IPS DF 6.9 (cell line): ENCODE measurements at places on chromosomes 12 and 14.

GRCh38 chr14:77051116-77051515, 22.6 kb upstream of the IRF2BPL start:
- no peak for DNase-seq

- no peak for DNase-seq
Measured at GRCh38 chr12:50419112-50419909, 18.6 kb downstream of the LARP4 start.

DNA sequence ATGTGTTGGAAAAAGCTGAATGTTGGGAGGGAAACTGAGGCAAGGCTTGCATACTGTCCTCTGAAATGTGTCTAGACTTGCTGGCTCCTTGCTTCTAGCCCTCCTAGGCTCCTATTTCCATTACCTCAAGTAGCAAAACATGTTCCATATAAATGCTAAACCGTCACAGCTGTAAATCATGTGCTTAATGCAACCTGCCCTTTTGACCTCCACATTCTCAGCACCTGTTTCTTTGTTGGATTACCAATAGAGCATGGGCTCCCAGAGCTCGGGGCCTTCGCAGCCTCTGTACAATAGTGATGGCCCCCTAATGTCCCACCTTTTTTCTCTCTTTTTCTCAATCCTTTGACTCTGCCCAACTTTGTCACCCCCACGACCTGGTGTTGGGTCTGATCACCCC, 23.3 kb downstream of the RERGL start:
- DNase-seq = no peak

GRCh38 chr14:76282581-76282980, 93.4 kb upstream of the ESRRB start:
- no peak for DNase-seq

DNA sequence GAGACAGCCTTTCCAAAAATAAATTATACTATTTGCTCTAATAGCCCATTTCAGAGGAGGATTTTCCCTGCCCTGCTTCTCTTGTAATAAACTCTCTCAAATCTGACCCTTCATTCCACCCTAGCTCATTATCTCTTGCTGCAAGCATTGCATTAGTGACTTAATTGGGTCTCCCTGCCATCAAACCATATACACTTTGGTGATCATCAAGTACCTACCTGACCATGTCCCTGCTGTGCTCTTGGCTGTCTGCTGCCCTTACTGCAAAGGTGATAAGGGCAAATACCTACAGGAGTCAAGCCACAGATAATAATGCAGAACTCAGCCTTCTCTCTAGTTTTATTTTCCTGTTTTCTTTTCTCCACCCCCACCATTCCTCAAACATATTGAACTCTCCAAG, 88.4 kb downstream of the LIN7A start:
- DNase-seq = no peak

DNA sequence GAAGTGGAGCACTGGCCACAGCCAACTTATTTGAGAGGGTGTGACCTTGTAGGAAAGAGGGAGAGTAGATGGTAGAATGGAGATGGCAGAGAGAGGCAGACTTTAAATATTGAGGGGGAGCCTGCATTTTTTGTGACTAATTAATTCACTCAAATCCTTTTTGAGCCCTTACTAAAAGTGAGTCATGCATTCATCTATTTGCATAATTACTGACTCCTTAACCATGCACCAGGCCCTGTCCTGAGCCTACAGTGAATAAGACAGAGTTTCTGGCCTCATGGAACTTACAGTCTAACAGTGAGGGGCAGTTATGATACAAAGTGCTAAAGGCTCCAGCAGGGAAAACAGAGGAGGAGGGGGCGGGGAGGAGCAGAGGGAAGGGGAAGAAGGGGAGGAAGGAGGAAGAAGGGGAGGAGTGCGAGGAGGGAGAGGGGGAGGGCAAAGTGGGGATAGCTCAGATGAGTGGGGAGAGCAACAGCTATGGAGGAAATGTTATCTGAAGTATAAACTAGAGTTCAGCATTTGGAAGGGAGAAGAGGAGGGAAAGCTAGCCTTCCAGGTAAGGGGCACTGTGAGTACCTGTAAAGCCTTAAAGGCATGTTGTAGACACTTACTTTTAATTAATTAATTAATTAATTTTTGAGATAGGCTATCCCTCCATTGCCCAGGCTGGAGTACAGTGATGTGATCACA, 7.5 kb upstream of the CTDSP2 start:
- no peak for DNase-seq

DNA sequence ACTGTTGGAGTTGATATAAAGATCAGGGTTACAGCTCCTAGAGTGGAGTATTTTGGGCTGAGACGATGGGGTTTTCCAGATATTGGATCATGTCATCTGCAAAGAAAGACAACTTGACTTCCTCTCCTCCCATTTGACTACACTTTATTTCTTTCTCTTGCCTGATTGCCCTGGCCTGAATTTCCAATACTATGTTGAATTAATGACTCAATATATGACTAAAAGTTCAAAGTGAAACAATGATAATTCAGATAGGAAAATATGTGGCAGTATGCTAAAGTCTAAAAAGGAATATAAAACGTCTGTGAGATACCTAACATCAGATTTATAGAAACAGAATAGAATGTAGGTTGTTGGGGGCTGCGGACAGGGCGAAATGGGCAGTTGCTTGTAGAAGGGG, 72.2 kb downstream of the BHLHE41 start:
- no peak for DNase-seq

DNA sequence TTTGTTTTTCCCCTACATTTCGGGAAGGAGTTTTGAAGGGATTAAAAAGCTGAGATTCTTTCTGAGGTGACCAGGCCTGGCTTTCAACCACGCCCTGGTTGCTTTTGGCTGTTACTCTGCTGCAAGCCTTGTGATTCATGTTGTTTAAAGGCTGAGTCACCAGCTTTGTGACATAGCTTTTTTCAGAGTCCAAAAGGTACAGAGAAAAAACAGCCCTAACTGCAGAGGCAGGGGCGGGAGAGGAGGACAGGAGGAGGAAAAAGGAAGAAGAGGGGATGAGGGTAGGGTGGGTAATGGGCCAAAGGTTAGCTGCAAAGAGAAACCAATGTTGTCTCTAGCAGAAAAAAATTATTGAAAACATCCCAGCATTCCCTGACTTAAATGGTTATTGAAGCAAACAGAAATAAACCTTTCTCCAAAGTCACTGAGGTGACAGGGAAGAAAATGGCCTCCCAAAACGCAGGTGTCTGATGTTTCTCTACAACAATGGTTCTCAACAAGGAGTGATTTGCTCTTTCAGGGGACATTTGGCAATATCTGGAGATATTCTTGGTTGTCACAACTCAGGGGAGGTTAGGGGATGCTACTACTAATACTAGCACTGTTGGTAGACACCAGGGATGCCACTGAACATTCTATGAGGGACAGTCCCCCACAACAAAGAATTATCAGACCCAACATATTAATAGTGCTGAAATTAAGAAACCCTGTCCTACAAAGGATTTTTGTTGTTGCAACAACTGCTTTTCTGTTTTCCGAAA, 2.1 kb upstream of the UBC start:
- DNase-seq = no peak

- DNase-seq = no peak
Measured at GRCh38 chr14:92540472-92541048, 27.0 kb downstream of the RIN3 start.

DNA sequence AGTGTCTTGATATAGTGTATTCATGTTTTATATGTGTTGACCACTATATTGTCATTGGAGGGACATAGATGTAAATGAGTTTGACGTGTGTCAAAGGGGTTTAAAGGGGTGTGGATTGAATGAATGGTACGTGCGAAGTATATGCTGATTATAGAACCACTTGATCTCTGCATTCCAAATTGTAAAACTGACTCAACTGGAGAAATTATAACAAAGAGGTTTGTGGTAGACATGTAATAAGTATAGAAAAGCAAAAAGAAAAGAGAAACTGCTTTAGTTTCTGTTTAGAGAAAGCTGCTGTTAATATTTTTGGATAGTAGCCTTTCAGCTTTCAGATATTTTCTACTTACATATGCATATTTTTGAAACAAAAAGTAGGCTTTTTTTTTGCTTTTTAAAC, 8.9 kb upstream of the MYRFL start:
- DNase-seq = no peak

GRCh38 chr12:3604748-3605586, 114.0 kb downstream of the PRMT8 start:
- DNase-seq = no peak

DNA sequence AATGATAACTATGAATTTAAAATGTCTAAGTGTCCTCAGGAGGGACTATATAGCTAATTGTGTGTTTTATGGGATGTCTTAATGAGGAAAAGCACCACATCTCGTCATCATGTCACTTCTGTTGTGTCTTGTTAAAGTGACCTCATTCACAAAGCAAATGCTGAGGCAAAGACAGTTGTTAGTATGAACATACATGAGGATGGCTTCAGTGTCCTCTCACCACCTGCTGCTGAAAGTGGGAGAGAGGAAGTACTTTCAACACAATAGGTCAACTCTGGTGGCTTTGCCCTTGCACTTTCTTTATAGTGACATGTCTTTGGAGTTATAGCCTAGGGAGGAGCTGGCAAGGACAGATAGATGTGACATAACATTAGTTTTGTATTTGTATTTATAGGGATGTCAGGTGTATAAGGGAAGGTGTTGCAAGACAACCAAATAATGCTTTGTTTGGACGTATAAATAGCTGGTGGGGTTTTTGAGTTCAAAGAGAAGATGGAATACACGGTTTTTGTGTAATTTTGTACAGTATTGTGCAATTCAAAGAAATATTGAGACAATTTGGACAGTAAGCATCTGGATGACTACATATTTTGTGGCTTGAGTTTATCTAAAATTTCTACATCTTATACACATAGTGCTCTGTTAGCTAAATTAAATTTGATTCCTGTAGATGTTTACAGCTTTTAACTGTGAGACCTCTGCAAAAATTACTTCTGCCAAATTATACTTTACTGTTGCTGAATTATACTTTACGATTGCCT, 131.7 kb upstream of the ATP2B1 start:
- DNase-seq = no peak

DNA sequence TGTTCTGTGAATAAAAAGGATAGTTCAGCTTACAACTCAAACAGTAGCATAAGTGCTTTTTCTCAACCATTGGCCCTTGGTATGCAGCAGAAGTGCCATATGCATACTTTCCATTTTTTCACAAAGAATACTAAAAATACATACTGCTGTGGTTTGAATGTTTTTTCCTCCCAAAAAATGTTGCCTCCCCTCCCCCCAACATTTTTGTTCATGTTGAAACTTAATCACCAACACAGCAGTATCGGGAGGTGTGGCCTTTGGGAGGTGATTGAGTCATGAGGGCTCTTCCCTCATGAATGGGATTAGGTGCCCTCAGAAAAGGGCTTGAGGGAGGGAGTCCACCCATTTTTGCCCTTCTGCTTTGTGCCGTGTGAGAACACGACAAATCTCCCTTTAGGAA, 198.6 kb downstream of the ESR2 start:
- no peak for DNase-seq
